ENCODE measurements at places on chromosomes 2 and 18.

- DNase-seq = no peak
Measured at GRCh38 chr2:145220496-145220895, 700.6 kb upstream of the ZEB2 start.

GRCh38 chr2:43025709-43026295, 200.6 kb downstream of the ZFP36L2 start:
- DNase-seq = no peak

DNA sequence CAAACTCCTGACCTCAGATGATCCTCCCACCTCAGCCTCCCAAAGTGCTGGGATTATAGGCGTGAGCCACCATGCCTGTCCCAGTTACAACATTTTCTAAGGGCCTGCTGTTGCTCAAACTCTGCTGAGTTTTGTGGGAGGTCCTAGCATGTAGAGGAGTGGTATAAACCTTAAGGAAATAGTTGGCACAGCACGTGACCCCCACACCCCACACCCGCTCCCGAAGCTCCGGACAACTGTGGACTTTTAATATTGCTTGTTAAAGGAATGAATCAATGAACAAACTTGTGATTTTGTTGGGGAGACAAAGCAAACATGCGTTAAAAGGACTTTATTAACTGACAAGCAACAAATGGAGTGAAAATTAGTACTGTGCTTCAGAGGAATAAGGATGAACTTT, 137.8 kb upstream of the GATA6 start:
- DNase-seq = no peak

DNA sequence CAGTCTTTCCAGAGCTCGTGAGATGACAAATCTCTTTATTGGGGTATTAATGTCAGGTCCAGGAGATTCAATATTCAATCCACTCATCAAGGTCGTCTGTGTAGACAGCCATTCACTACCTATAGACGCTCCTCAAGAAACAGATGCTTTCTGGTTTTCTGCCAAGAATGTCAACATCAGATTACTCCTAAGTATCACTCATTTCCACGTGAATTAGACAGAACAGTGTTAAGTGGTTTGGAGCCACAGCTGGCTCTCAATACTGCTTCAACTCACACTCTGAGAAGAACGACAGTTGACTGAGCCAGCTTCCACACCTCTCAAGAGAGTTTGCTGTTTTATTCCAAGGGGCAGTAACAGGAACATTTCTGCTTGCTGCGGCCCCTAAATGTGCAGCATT, 113.5 kb upstream of the NEDD4L start:
- DNase-seq = no peak

DNA sequence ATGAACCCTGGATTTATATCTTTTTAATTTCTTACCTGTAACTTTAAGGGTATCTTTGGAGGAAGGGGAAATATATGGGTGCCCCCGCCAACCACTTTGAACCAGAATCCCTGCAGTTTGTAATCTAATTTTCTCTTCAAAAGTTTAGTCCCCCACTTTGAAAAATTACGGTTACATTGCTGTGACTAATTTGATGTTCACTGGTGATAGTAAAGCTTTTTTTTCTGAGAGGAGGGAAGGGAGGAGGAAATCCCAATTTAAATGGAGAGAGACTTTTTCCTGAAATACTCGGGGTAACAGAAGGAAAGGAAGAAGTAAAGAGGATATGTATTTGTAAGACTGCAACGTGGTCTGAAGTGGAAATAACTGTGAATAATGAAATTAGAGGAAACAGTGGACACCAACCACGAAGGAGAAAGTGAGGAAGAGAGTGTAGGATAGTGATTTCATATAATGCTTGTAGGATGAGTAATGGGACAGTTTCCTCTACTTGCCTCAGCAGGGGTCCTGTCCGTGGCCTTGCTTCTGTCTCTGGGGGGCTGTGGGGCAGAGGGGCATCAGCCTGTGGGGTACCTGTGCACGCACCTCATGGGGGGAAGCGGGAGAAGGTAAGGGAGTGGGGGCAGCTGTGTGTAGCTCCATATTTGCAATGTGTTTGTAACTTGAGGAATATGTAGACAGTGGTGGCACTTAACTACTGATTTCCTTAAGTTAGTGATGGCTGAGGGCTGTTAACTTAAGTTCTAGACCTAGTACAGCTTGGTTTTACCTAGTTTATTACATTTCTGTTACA, 161.1 kb downstream of the LTBP1 start:
- DNase-seq = no peak
